Activated naive CD8-positive, alpha-beta T cell treated with anti-CD3 and anti-CD28 coated beads, Interleukin-2, amount 10 ng/mL, durations not matched to agents 7 days and 5 days (primary cell): ENCODE measurements at places on chromosomes 3 and 15. TPM values are rescaled to one million over a fixed set of nuclear protein-coding genes. Genes with fewer than 3 reads are reported as not detected.

DNA sequence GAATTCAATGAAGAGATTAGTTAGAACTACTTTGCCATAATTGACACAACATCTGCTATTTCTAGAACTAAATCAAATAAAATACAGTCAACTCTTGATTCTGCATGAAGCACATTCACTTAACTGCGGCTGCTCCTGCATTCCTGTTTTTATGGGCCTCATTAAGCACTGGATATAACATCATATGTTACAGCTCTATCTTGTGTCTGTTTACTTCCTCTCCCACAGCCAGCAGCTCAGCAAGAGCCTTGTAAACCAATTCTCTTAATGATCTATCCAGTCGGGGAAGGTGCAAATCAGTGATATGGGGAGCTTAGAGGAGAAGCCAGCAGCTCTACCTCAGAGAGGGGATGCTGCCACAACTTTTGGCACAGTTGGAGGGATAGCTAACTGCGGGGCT is 329.2 kb downstream of the ARRDC4 start:
- H3K27me3 ChIP-seq = peaks cover 22% of the 10 kb centered on the region
- no peak overlapping the region for H3K27ac ChIP-seq
- no peak for DNase-seq
- no peaks in the 10 kb centered on the region for H3K36me3 ChIP-seq

GRCh38 chr15:91941871-91942658 is 88.6 kb downstream of the SLCO3A1 start:
- H3K27ac ChIP-seq = no peak overlapping the region
- no peak for DNase-seq
- peaks cover 16% of the 10 kb centered on the region for H3K4me1 ChIP-seq
- no peak overlapping the region for H3K4me3 ChIP-seq
- H3K36me3 ChIP-seq = no peaks in the 10 kb centered on the region
- no peaks in the 10 kb centered on the region for H3K27me3 ChIP-seq

- no peak for DNase-seq
- peak overlapping the region; percentile 57 for H3K27ac ChIP-seq
- H3K27me3 ChIP-seq = no peaks in the 10 kb centered on the region
- H3K4me1 ChIP-seq = peaks cover 69% of the 10 kb centered on the region
- H3K4me3 ChIP-seq = no peak overlapping the region
Measured at GRCh38 chr3:71438071-71438685, 145.3 kb downstream of the FOXP1 start.

TIMP4 gene
- not detected for total RNA-seq

U2SURP gene
- 134 TPM for total RNA-seq

DNA sequence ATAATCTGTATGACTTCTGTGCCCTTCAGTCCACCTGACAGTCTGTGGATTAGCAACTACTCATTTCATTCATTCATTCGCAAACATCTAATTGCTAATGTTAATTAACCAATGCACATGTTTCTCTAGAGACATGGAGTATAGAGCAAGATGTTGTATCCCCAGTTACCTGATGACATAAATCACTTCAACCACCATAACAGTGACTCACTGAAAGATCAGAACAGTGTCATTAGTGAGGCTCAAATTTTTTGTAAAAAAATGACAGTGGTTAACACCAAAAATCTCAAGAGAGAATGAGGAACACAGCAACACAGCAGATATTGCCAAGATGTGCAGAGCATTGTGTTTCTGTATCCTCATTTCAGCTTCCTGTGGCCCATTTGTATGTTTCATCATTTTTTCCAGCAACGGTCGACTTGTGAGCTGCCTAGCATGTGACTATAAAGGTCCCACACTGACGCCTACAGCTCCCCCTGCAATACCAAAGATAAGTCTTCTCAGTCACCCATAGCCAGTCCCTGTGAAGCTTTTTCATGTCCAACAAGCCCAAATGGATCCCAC is 3.7 kb upstream of the PLD1 start:
- H3K36me3 ChIP-seq = no peaks in the 10 kb centered on the region
- H3K4me1 ChIP-seq = peaks cover 14% of the 10 kb centered on the region
- no peak for DNase-seq
- no peak overlapping the region for H3K4me3 ChIP-seq
- no peak overlapping the region for H3K27ac ChIP-seq

MORC1 gene
- not detected for total RNA-seq

DNA sequence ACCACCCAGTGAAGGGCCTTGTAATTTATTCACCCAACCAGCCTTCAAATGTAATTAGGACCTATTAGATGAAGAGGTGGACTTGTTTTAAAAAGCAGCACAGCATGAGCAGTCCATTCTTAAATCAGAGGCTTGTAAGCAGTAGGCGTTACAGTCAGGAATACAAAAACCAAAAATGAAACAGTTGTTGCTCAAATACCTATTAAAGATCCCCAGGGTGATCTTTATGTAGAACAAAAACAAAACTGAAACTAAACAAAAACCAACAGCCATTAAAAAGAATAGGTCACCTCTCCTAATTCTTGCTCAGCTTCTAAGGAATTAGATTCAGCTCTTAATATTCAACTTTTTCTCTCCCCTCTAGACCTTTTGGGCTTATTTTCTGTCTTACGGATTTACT is 104.9 kb upstream of the ST8SIA2 start:
- H3K27me3 ChIP-seq = peaks cover 28% of the 10 kb centered on the region
- peak overlapping the region; percentile 24 for H3K27ac ChIP-seq
- no peak for DNase-seq
- peak overlapping the region; percentile 5 for H3K4me3 ChIP-seq

DNA sequence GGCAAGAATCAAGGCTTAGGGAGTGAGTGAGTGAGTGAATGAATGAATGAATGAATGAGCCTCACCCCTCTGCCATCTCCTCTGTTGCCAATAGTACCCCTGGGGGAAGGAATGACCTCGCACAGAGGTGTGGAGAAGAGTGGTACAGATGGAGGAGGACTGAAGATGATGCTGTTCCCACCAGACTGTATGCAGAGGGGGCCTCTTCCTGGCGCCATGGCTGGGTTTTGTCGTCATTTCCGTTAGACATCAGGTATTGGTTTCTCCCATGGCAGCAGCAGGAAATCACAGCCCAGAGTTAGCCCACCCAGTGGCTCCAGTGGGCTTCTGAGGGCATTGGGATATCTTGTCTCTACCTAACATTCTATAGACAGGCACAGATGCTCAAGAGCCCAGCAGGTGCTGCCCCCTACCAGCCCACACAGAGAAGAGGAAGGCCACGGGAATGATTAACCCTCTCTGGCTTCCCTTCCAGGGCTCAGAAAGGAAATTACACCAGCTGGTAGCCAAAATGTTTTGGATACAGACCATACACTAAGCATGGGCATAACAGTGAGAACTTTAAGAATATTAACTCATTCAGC is 109.8 kb upstream of the SLC6A11 start:
- no peak for DNase-seq
- H3K4me3 ChIP-seq = no peak overlapping the region
- peaks cover 67% of the 10 kb centered on the region for H3K27me3 ChIP-seq
- H3K36me3 ChIP-seq = no peaks in the 10 kb centered on the region
- H3K4me1 ChIP-seq = peaks cover 4% of the 10 kb centered on the region
- H3K27ac ChIP-seq = no peak overlapping the region

- H3K36me3 ChIP-seq = no peaks in the 10 kb centered on the region
- DNase-seq = no peak
- no peak overlapping the region for H3K27ac ChIP-seq
- H3K27me3 ChIP-seq = peaks cover 8% of the 10 kb centered on the region
- no peak overlapping the region for H3K4me3 ChIP-seq
Measured at GRCh38 chr3:16132928-16133327, 41.6 kb upstream of the GALNT15 start.

SERINC4 gene
- 0.14 TPM for total RNA-seq

C15orf62 gene
- total RNA-seq = 2.4 TPM

HRH1 gene
- total RNA-seq = 0.45 TPM

CYP19A1 gene
- total RNA-seq = not detected

DNA sequence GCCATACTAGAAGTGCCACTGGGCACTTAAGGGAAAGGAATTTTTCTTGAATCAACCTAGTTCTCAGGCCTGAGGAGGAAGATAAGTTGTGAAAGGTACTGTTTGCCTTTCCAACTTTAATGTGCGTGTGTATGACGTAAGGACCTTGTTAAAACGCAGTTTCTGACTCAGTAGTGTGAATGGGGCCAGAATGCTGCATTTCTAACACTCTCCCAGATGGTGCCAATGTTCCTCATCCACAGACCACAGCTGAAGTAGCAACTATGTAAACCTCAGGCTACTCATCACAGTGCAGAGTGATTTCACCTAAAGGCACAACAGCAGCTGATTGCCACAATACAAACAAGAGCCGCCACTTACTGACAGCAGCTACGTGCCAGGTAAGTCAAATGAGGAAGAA is 103.6 kb downstream of the OTOL1 start:
- no peaks in the 10 kb centered on the region for H3K27me3 ChIP-seq
- no peak for DNase-seq
- H3K4me3 ChIP-seq = no peak overlapping the region
- H3K36me3 ChIP-seq = no peaks in the 10 kb centered on the region

- H3K36me3 ChIP-seq = peaks cover 32% of the 10 kb centered on the region
- no peak overlapping the region for H3K4me3 ChIP-seq
- no peak overlapping the region for H3K27ac ChIP-seq
- H3K4me1 ChIP-seq = peaks cover 10% of the 10 kb centered on the region
- H3K27me3 ChIP-seq = no peaks in the 10 kb centered on the region
- DNase-seq = no peak
Measured at GRCh38 chr3:108041253-108041652, 49.6 kb downstream of the CD47 start.

DNA sequence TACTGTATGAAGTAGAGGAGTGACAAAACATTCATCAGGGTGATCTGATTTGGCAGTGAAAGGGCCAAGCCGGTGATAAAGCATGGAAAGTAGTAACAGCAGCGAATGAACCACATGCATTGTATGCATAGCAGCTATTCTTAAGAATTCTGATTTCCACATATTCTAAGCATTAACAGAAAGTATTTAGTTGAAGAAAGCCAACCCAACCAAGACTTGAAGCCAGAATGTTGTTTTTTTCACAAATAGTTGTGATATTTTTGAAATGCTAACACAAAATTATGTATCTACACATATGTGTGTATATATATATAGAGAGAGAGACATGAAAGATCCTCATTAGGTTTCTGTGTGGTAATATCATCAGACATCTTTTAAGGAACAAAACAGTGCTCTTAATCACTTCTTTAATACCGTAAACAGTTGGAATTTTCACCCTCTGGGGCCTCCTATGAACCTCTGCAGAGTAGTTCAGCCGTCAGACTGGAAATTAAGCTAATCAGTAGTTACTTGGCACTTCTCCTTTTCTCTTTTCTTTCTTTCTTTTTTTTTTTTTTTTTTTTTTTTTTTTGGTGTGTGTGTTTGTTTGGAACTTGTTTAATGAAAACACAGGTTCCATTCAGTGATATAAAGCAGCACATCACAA is 139.6 kb downstream of the CMSS1 start:
- peaks cover 3% of the 10 kb centered on the region for H3K36me3 ChIP-seq
- no peak overlapping the region for H3K4me3 ChIP-seq
- peaks cover 15% of the 10 kb centered on the region for H3K4me1 ChIP-seq
- no peak for DNase-seq

GRCh38 chr15:66679061-66679656 is 22.9 kb upstream of the SMAD6 start:
- no peaks in the 10 kb centered on the region for H3K36me3 ChIP-seq
- H3K27ac ChIP-seq = no peak overlapping the region
- no peak for DNase-seq

DNA sequence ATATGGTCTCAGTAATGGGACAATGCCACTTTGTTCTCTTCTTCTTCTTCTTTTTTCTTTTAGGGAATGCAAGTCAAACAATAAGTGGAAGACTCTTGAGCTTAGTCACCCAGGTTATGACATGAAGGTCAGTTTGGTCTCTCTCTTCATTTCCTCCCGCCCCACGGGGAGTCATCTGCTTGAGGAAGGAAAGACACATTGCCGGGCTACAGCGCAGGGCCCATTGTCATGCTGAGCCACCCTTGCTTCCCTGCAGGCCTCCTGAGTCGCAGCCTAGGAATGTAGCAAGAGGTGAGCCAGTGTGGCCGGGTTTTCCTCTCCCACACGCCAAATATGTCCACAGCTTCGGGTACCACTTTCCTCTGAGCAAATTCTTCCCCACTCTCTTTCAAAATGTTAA is 47.6 kb downstream of the RAP2B start:
- H3K4me3 ChIP-seq = no peak overlapping the region
- no peak for DNase-seq
- no peak overlapping the region for H3K27ac ChIP-seq
- peaks cover 6% of the 10 kb centered on the region for H3K4me1 ChIP-seq
- no peaks in the 10 kb centered on the region for H3K27me3 ChIP-seq
- H3K36me3 ChIP-seq = no peaks in the 10 kb centered on the region

PRC1 gene
- 132 TPM for total RNA-seq

- H3K36me3 ChIP-seq = peaks cover 3% of the 10 kb centered on the region
- peaks cover 28% of the 10 kb centered on the region for H3K27me3 ChIP-seq
- no peak overlapping the region for H3K4me3 ChIP-seq
Measured at GRCh38 chr15:44038755-44039191, 156.3 kb downstream of the FRMD5 start.

ADGRG7 gene
- total RNA-seq = not detected

SLCO2A1 gene
- total RNA-seq = not detected

- peak overlapping the region; percentile 52 for H3K27ac ChIP-seq
- peaks cover 23% of the 10 kb centered on the region for H3K36me3 ChIP-seq
- DNase-seq = no peak
- no peaks in the 10 kb centered on the region for H3K27me3 ChIP-seq
Measured at GRCh38 chr3:112856537-112856936, 9.9 kb upstream of the CD200R1L start.

GRCh38 chr15:85312486-85312885 is 67.9 kb upstream of the AKAP13 start:
- no peak overlapping the region for H3K27ac ChIP-seq
- no peak overlapping the region for H3K4me3 ChIP-seq
- peaks cover 38% of the 10 kb centered on the region for H3K4me1 ChIP-seq
- DNase-seq = no peak
- H3K27me3 ChIP-seq = no peaks in the 10 kb centered on the region

DNA sequence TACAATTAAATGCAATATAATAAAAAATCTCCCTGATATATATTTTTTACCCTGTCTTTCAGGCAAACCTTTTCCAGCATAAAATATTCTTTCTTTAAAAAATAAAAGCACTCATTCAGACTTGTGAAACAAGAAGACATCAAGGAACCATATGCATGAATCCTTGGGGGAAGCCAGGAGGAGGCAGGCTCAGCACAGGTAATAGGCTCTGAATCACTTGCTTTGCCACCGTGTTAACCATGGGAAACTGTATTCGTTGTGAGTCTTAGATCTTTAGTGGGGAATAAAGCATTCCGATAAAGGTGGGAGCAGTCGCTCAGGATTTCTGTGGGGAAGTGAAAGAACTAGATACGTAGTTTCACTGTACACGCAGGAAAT is 42.4 kb downstream of the FBN1 start:
- no peak for DNase-seq
- no peaks in the 10 kb centered on the region for H3K4me1 ChIP-seq
- H3K27me3 ChIP-seq = peaks cover 5% of the 10 kb centered on the region
- H3K36me3 ChIP-seq = no peaks in the 10 kb centered on the region
- H3K27ac ChIP-seq = no peak overlapping the region
- no peak overlapping the region for H3K4me3 ChIP-seq

- no peaks in the 10 kb centered on the region for H3K36me3 ChIP-seq
- H3K27me3 ChIP-seq = peaks cover 7% of the 10 kb centered on the region
- H3K27ac ChIP-seq = no peak overlapping the region
Measured at GRCh38 chr3:100856821-100857220, 136.4 kb downstream of the ABI3BP start.
